ENCODE measurements at places on chromosomes 1 and 21.

- no peak for DNase-seq
These were observed 71.2 kb downstream of the SNRPE start for GRCh38 chr1:203932556-203932955.

DNA sequence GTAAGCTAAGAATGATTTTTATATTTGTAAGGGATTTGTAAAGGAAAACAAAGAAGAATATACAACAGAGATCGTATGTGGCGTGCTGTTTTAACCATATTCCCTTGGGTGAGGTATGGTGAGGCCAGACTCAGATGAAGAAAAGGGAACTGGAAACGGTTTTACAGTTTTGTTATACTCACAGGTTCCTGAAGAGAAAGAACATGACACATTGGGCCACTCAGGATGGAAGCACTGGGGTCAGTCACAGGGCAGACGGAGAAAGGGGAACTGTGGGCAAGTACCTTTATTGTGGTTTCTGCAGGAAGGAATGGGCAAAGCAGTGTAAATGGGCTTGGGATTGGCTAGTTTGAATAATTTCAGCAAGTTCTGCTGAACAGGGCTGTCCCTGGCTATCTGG, 177.4 kb downstream of the LBR start:
- no peak for DNase-seq

- no peak for DNase-seq
These were observed 15.0 kb upstream of the IFNGR2 start for GRCh38 chr21:33388188-33388587.

GRCh38 chr1:41041614-41042270, 20.2 kb upstream of the SLFNL1 start:
- DNase-seq: no peak

- no peak for DNase-seq
These were observed 145.3 kb downstream of the TNFSF18 start for GRCh38 chr1:172905452-172905851.

DNA sequence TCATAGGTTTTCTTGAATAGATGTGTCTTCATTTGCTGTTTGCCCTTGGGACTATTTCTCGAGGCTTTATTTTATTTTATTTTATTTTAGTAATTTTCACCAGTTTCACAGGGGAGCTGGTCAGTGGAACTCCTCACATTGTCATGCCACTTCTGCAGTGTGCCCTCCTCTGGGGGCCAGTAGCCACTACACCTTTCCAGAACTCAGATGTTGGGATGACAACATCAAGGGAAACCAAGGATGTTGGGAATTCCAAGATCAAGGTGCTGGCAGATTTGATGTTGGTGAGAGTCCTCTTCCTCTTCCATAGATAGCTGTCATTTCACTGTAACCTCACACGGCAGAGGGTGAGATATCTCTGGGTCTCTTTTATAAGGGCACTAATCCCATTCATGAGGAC, 35.5 kb downstream of the SLC26A9 start:
- peak; percentile 13 for DNase-seq

GRCh38 chr1:184389446-184389845, 2.6 kb downstream of the C1orf21 start:
- DNase-seq: no peak

- no peak for DNase-seq
These were observed 237.0 kb downstream of the GPATCH2 start for GRCh38 chr1:217393896-217394295.

GRCh38 chr1:112431038-112431437, 35.0 kb downstream of the CTTNBP2NL start:
- no peak for DNase-seq

DNA sequence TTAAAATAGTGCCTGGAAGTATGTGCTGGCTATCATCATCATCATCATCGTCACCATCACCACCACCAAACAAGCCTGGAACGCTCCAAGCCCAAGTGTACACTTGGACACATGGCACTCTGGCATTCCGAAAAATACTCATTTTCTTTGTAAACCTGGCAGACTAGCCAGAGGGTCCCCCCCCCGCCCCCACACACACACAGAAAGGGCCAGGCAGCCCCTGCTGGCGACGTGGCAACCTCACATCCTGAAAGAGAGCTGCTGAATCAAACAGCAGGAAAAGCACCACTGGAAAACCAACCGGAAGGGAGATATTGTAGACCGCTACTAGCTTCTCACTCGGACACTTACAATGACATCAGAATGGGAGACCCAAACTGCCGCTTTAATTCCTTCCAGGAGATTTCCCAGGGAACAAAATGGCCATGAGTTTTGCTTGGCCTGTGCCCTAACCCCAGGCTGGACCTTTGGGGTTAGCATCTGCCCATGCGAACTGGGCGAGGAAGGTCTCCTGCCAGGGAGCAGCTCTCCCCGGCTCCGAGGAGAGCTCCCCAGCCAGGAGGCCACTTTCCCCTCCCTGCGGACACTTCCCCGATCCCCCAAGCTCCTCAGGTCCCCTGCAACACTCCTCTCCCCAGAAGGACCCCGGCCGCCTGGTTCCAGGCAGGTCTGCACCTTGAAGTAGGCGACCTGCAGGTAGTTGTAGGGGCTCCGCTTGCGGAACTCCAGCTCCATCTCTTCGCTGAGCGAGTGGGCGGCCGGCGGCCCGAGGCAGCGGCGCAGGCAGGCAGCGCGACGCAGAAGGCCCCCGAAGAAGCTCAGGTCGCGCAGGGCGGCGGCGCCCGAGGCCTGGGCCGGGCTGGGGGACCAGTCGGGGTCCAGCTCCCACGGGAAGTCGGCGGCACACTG, 742 bp downstream of the P3H1 start:
- DNase-seq: peak; percentile 37

DNA sequence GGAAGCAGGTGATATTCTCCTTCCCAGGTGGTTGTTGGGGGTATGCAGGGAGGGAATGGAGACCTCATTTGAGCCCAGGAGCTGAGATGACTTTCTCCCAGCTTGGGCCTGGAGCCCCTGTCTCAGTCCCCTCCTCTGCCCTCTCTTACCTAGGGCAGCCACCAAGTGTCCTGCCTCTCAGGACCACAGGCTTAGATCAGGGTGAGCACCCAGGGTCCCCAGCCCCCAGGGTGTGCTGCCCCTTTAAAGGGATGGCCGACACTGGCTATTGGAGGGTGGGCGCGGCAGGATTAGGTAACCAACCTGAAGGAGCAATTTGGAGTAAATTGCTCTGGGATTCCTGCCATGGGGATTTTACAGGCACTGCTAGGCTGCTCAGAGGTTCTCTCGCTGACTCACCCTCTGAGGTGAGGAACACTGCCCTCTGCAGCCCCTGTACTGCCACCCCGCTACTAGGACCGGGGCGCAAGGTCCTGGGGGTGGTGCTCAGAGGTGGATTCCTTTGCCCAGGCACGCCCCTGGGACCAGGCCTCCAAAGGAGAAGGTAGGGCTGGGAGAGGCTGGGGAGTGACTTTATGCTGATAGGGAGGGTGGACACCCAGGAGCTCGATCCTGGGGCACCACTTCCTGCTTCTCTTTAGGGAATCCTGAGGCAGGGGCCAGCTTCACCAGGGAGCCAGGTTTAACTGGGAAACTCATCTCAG, 1.5 kb downstream of the RPS6KA1 start:
- DNase-seq: peak; percentile 51

- no peak for DNase-seq
These were observed 15.0 kb downstream of the ARID1A start for GRCh38 chr1:26710811-26711210.

- DNase-seq: no peak
These were observed 59.0 kb downstream of the ERI3 start for GRCh38 chr1:44296086-44296485.
